SJCRH30 (cell line): ENCODE measurements at places on chromosomes 11 and 22. TPM values are rescaled to one million over a fixed set of nuclear protein-coding genes. Genes with fewer than 3 reads are reported as not detected.

- H3K36me3 ChIP-seq, result no peaks in the 10 kb centered on the region
- DNase-seq, result peak; percentile 52
- peaks cover 27% of the 10 kb centered on the region for H3K4me1 ChIP-seq
These were observed 31.3 kb downstream of the SERPINH1 start for GRCh38 chr11:75593286-75593915.

- no peak overlapping the region for H3K27ac ChIP-seq
- no peak overlapping the region for H3K4me3 ChIP-seq
- H3K36me3 ChIP-seq, result no peaks in the 10 kb centered on the region
- no peaks in the 10 kb centered on the region for H3K27me3 ChIP-seq
- peaks cover 10% of the 10 kb centered on the region for H3K4me1 ChIP-seq
- no peak for DNase-seq
These were observed 24.2 kb downstream of the PPFIBP2 start for GRCh38 chr11:7538031-7538430.

DNA sequence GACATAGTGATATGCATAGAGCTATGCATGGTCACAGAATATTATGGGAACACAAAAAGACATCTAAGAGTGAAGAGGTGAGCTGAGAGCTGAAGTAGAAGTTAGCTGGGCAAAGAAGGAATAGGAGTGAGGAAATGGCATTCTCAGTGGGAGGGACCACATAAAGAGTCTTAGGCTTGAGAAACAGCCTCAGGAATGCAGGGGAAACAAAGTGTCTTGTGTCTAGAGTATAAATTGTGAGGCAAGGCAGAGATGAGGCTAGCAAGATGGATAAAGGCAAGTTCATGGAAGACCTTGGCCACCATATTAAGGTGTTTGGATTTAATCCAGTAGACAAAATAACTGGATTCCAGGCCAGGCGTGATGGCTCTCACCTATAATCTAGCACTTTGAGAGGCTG is 40.6 kb upstream of the CRTAM start:
- no peak overlapping the region for H3K4me3 ChIP-seq
- DNase-seq, result no peak
- no peaks in the 10 kb centered on the region for H3K27me3 ChIP-seq
- H3K4me1 ChIP-seq, result no peaks in the 10 kb centered on the region
- H3K36me3 ChIP-seq, result no peaks in the 10 kb centered on the region

- H3K27me3 ChIP-seq, result no peaks in the 10 kb centered on the region
- no peak overlapping the region for H3K4me3 ChIP-seq
- no peaks in the 10 kb centered on the region for H3K4me1 ChIP-seq
- no peak overlapping the region for H3K27ac ChIP-seq
These were observed 134.8 kb upstream of the DDI1 start for GRCh38 chr11:103901656-103902055.

DNA sequence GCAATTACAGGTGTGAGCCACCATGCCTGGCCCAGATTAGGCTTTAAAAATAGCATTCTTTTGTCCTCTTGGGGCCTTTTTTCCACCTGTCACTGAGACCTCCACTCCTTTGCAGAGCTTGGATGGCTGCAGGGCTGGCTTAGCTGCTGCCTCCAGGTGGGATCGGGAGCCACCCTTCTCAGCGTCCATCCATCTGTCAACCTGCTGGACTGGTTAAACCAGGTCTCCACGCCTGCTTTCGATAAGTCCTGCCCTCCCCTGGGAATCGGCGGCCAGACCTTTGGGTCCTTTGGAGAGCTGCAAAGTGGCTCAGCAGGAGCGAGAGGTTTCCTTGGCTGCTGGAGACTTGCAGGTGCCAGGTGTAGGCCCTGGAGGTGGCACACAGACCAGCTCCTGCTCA is 23.4 kb upstream of the GRAMD4 start:
- no peaks in the 10 kb centered on the region for H3K27me3 ChIP-seq
- no peak for DNase-seq
- H3K36me3 ChIP-seq, result no peaks in the 10 kb centered on the region
- H3K4me1 ChIP-seq, result no peaks in the 10 kb centered on the region
- H3K27ac ChIP-seq, result no peak overlapping the region

MYOD1 gene
- total RNA-seq, result 675 and 679 TPM in 2 replicates

PLXNB2 gene
- 104 and 109 TPM in 2 replicates for total RNA-seq
